ENCODE measurements at places on chromosomes 7 and 10.
A peak's percentile ranks its signal among the peaks of the same experiment; 100 is the strongest.

GRCh38 chr10:114252883-114253282 is 13.8 kb downstream of the VWA2 start:
- no peak for DNase-seq

GRCh38 chr7:127254163-127254684 is 1.5 kb upstream of the GRM8 start:
- DNase-seq = no peak

DNA sequence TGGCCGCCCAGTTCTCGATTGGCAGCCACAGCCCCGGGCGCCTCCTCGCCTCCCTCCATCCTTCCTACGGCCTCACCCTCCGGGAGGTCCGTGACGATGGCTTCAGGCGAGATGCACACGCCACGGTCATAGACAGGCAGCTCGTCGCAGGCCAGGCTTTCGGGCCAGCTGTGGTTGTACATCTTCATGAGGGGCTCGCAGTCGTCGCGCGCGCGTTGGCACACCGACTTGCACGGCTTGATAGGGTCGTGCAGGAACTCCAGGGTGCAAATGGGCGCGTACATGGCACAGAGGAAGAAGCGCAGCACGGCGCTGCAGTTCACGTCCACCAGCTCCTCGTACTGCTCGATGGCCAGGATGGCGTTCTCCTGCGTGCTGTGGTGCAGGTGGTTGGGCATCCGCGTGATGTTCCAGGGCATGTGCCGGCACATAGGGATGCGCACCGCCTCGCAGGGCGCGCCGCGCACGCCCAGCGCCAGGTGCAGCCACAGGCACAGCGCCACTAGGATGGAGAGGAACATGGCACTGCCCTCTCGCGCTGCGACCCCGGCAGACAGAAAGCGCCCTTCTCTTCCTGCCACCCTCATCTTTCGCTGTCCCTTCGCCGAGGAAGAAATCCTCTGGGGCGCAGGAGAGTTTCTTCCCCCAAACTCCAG is 472 bp downstream of the SFRP4 start:
- DNase-seq = peak; percentile 21

GRCh38 chr10:11080564-11080984 is 62.9 kb downstream of the CELF2 start:
- DNase-seq = no peak

DNA sequence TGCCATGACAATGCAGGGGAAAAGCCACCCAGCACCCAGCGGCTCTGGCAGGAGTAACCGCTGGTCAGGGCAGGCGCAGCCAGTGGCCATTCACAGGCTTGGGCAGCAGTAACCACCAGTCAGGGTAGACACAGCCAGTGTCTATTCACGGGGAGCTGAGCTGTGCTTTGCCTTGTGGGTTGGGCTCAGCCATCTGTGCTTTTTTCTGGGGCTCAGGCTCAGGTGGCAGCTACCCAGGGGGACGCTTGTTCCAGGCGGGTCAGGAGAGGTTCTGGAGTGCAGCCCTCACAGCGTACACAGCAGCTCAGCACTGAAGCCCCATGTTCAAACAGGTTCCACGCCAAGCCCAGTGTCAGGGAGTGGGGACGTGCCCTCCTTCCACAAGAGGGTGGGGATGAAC is 28.5 kb downstream of the FOXL3 start:
- no peak for DNase-seq

- DNase-seq = no peak
These were observed 197.9 kb upstream of the BMPER start for GRCh38 chr7:33707427-33707826.

DNA sequence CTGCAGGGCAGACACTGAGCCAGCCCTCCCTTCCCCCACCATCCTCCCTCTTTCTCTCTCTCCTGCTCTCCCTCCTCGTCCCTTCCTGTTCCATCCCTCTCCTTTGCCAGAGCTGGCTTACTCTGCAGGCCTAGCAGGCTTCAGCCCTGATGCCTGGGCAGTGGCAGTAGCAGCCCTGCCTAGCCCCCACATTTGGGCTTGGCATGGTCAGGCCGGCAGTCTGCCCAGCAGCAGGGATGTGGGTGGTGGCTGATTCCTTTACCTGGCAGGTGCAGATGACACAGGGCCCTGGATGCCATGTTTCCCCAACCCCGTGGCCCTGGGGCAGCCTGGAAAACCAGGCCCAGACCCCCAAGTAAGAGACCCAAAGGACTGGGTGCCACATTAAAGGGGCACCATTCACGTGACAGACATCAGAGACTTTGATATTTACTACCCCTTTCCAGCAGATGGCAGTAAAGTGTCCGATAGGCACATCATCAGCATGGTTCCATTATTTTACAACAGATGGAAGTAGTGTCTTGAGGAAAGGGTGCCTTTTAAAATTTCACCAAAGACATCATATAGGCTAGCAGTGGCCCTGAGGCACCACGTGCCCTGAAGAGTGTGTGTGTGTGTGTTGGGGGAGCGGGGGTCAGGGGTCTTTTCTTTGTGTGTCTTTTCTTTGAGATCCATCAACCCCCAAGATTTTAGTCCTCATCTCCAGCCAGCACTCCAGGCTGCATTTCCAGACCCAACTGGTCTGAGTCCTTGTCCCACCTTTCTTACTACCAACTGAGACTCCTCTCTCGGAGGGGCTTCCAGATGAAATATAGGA is 5.9 kb downstream of the KCP start:
- DNase-seq = peak; percentile 23

GRCh38 chr10:6123532-6123931 is 34.7 kb downstream of the RBM17 start:
- DNase-seq = no peak

- DNase-seq = no peak
These were observed 40.0 kb upstream of the LOXL4 start for GRCh38 chr10:98307916-98308541.

GRCh38 chr7:134892963-134893362 is 93.3 kb upstream of the AGBL3 start:
- no peak for DNase-seq

DNA sequence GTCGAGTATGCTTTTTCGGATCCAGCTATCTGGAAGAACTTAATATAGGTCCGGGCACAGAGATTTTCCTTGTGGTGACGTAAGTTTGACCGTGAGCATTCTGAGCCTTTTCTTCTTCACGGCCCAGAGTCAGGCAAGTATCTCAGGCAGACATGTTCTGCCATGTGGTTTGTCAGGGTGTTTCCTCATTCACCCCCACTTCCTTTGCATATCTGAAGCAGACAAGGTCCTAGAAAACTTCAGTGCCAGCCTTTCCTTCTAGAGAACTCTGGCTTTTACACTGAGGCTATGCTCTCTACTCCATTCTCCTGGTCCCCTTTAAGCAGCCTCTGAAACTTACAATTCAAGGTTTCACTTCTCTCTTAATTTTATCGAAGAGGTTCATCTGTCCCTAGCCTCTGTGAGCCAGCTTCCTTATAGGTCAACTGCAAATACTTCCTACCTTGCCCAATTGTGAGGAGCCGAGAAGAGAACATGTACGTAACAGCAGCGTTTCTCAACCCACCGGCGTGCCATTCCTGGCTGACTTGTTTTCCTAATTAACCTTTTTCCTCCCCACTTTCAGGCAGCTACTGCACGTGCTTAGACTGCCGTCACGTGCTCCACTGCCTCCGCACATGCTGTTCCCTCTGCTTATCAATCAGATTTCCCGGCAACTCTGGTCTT is 47.3 kb downstream of the CDCA7L start:
- DNase-seq = peak; percentile 34

GRCh38 chr7:129612112-129613015 is 844 bp downstream of the NRF1 start:
- DNase-seq = peak; percentile 56

DNA sequence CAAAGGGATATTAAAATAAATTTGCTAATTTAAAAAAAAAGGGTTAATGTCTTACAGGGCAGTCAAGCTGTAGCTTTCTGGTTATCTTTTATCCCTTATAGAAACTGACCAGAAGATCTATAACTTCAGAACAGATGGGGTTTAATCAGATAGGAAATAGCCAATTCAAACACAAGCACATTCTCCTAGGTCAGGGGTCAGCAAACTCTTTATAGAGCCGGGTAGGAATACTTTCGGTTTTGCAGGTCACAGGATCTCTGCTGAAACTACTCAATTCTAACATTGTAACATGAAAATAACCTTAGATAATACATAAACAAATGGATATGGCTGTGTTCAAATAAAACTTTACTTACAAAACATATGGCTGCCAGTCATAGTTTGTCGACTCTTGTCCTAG is 479.8 kb downstream of the ADRA2A start:
- no peak for DNase-seq

- DNase-seq = peak; percentile 77
These were observed 45.9 kb downstream of the TSPAN15 start for GRCh38 chr10:69497231-69497561.

DNA sequence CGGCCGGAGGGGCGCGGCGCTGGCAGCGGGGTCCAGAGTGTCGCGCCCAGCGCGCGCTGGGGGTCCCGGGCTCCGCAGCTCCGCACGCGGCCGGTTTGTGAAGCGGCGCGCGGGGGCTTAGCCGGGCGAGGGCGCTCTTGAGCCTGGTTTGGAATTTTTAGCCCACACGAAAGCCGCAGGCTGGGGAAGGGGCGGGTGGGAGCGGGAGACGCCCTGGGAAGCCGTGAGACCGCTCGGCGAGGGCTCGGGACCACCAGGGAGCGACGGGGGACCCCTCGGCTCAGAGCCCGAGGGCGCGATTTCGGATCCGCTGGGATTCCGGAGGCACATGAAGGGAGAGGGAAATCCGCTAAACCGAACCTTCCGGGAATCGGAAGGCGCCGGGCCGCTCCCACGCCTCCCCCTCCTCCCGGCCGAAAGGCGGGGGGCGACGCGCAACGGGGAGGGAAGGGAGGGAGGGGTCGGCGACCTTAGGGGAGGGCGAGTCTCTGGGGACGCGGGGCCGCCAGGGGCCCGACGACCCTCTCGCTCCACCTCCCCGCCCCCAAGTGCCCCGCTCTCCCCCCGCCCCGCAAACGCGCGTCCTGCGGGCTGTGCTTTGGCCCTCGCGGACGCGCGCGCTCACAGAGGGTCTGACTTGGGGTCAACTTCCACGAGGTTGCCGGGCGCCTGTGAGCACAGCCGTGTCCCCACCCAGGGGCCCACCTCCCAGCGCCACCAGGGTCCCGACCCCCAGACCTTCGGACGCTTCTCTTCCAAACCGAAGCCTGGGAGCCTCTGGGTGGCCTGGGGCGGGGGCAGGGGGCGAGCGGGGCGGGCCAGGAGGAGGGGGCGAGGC is 5.1 kb upstream of the ELFN1 start:
- peak; percentile 20 for DNase-seq

DNA sequence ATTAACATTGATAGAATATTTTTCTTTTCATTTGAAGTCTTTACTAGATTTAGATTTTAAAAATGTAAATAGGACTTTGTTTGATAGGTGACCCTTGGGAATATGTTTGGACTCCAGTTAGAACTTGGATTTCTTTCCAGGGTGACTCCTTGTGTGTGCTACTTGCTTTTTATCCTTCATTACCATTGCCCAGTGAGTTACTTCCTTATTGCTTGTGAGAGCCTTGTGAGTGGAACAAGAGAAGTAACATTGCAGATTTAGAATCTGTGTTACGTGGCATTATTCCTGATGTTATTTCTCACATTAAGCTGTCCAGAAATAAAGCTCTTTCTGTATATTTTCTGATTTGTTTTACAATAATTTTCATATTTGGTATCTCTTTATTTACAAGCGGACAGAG is 128.0 kb upstream of the LRGUK start:
- DNase-seq = no peak

DNA sequence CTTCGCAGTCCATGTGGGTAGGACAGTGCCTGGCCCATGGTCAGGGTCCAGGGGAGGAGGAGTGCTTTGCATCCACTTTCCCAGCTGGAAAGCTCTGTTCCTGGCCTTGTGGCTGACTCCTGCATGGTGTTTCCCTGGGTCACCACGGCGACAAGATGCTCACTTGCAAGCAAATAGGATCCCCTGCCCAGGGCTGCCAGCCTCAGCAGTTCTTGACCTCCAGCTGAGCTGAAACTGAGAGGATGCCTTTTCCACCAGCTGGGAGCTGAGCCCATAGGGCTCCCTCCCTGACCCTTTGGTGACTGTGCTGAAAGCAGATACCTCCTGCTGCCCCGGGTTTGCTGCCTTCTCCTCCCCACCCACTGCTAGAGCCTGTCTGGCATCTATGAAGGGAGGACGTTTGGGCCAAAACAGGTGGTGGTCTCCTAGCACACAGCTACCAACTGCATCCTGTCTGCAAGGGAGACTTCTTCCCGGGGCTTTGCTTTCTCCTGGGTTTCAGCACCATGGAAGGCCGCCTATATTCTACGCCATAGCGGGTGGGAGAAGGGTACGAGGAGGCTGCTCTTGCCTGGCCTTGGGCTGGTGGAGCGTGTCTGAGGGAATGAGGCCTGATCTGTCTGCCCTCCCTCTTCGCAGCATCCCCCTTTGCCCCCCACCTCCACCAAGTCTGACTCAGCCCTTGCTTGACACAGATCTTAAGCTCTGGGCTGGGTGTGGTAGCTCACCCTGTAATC is 34.4 kb downstream of the UBTD1 start:
- DNase-seq = no peak

DNA sequence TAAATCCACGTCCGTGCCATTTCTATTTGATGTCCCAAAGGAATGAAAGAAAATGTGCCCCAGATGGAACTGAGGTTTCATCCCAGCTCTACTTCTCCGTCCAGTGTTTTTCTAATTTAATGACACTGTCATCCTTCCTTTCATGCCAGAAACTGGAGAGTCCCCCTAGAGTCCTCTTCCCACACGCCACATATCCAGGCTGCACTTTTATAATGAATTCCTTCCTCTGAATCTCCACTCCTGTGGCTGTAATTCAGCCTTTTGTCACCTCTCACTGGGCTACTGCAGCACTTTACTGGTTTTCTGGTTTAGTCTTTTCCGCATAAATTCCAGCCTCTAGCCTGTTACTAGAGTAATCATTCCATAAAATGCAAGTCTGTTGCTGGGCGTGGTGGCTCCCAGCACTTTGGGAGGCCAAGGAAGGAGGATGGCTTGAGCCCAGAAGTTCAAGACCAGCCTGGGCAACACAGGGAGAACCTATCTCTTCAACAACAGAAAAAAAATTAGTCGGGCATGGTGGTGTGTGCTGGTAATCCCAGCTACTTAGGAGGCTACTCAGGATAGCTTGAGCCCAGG is 142.6 kb upstream of the RHEB start:
- no peak for DNase-seq

- DNase-seq = no peak
These were observed 134.1 kb downstream of the MDFIC start for GRCh38 chr7:115056019-115056418.

GRCh38 chr7:17123020-17123419 is 175.4 kb upstream of the AHR start:
- DNase-seq = peak; percentile 22

- DNase-seq = no peak
These were observed 184.7 kb upstream of the PFKP start for GRCh38 chr10:2882628-2883027.
